Activated T-cell treated with anti-CD3 and anti-CD28 coated beads, Interleukin-2, amount 50 U/mL, for 72 hours (primary cell): ENCODE measurements at places on chromosomes 2 and 18.

GRCh38 chr2:143645921-143646645, 516.9 kb downstream of the ARHGAP15 start:
- no peak for DNase-seq

DNA sequence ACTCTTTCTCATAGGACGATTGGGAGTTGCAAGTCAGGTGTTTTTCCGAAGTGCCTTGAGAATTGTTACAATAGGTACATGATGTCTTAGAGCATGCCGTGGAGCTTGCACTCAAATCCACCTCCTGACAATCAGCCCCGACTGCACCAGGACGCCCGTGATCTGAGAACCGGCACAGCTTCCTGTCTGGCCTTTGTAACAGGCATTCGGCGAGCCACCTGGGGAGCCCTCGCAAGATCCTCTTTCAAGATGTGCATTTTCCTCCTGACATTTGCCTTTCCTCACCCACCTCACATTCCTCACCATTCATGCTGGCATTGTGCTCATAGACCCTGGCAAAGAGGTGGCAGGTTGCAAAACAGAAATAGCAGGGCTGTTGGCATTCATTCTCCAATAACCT, 427.3 kb downstream of the GALR1 start:
- DNase-seq = no peak

- no peak for DNase-seq
These were observed 95.0 kb upstream of the CCDC68 start for GRCh38 chr18:55054021-55054990.

GRCh38 chr2:23404426-23404825, 19.4 kb downstream of the KLHL29 start:
- no peak for DNase-seq

DNA sequence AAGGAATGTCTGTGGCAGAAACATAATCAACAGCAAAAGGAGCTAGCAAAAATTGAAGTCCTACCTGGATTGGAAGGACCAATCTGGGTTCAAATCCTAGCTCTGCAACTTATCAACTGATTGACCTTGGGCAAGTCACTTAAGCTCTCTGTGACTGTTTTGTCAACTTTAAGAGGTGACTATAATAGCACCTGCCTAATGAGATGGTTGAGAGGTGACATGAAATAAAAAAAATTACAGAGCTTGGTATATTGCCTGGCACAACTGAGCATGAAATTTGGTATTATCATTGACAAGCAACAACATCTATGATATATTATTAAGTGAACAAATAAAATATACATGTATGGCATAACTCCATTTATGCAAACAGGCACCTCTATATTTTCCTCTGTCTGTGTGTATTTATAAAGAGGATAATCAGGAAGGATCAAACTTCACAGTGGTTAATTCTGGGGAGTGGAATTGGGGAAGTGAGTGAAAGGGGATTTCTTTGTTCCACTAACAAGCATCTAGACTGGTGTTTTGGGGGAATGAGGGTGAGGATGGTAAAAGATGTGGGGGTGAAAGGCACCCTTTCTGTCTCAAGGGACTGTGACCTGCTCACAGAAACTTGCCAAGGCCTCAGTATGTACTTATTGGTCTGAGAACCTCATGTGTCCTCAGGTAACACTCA, 132.8 kb upstream of the SERTAD2 start:
- no peak for DNase-seq

- no peak for DNase-seq
These were observed 31.7 kb downstream of the SLC40A1 start for GRCh38 chr2:189548666-189549448.

DNA sequence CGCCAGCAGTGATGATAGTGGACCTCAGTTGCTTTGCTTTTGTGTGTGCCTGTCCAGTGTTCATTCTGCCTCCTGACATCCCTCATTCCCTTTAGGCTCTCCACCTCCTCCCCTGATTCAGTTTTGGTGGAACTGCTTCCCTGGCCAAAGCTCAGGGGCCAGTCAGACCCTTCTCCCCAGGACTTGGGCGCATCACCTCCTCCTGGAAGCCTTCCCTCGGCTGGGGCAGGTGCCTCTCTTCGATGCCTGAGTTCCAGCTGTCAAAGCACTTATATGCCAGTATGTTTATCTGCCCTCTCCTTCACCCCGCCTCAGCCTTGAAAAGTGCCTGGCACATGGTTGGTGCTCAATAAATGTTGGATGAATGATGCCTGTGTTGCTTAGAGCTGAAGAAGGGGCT, 11.5 kb downstream of the NMUR1 start:
- DNase-seq = no peak

GRCh38 chr2:68124321-68124720, 33.4 kb upstream of the PNO1 start:
- no peak for DNase-seq
